ENCODE measurements at places on chromosomes 5 and 9.

DNA sequence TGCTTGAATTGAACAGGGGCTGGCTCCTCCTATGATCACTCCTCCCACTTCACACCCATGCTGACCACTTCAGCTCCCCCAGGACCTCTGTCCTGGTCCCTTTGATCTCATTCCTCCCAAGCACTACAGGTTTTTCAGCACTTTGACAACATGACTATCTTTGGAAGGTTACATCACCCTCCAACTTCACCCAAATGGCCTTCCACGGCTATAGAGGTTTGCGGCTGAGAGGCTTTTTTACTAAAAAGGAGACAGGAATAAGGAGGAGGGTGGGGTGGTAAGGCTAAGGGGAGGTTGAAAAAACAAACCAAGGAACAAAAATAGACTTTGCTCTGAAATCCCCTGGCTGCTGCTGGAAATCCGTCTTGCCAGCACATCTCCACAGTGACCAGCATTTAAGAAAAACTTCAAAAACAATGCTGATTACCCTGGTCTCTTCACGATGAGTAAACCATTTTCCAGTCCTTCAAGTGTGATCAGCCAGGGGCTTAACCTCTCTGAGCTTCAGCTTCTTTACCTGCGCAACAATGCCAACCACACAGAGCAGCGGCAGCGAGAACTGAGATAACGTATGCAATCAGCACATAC is 102.7 kb downstream of the DPYSL3 start:
- no peak for DNase-seq

DNA sequence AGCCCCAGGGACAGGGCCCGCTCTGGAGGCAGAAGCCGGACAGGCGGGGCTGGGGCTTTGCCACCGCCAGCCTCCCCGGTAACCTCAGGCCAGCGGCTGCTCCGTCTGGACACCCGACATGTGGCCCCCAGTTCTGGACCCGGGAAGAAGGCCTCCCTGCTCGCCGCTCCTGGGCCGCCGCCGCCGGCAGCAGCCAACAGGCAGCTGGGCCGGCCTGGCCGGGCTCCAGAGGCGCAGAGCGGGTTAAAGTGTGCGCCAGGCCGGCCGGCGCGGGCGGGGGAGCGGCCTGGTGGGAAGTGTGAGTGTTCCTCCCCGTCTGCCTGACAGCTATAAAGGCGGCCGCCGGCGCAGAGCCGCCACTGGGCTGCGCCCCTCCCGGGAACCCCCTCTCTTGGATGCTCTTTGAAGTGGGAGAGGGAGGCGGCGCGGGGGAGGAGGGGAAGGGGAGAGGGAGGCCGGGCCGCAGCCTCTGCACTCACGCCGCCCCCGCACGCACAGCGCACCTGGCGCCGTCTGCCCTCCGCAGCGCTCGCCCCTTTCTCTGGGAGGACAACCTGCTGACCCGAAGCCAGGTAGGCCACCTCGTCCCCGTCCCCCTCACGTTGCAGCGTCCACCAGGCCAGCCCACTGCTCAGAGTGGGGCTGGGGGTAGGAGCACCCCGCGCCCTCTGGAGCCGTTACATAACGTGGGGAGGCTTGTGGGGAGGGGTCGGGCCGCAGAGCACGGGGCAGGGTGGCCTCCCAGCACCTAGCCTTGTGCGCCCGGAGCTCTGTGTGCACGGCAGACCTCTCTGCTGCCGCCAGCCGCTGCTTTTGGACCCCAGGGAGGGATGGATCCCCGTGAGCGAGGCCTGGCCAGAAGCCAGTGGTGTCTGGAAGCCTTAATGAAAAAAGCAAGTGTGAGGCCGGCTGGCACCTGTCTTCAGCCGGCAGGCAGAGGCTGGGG is at the start of gene ADAMTSL2:
Gene ADAMTSL2, plus strand, starts transcription at position 359 of the 946 bp plus-strand sequence. CDS start 2,009 bp downstream, outside the sequence.
- peak; percentile 36 for DNase-seq

- DNase-seq: no peak
Observed at GRCh38 chr5:139638090-139638735, 9.9 kb upstream of the CXXC5 start.

DNA sequence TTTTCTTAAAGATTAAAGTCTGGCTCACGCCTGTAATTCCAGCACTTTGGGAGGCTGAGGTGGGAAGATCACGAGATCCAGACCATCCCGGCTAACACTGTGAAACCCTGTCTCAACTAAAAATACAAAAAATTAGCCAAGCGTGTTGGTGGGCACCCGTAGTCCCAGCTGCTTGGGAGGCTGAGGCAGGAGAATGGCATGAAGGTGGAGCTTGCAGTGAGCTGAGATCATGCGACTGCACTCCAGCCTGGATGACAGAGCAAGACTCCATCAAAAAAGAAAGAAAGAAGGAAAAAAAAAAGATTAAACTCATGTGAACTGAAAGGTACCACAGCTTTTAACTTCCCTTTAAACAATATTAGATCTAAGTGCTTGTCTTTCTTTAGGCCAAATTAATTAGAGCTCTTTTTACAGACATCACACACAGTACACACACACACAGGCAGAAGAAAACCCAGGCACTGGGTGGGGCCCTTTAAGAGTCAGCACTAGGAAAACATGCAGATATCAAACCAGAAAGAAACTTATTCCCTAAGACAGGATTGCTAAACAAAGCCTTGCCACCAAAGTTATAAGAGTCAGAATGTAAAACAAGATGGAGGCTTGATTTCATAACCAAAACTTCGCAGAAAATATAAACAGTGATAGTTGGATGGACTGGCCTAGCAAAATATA is 29.3 kb upstream of the UHRF2 start:
- no peak for DNase-seq
